Thyroid gland (tissue), 4 donors: ENCODE measurements at places on chromosomes 6 and 20.

DNA sequence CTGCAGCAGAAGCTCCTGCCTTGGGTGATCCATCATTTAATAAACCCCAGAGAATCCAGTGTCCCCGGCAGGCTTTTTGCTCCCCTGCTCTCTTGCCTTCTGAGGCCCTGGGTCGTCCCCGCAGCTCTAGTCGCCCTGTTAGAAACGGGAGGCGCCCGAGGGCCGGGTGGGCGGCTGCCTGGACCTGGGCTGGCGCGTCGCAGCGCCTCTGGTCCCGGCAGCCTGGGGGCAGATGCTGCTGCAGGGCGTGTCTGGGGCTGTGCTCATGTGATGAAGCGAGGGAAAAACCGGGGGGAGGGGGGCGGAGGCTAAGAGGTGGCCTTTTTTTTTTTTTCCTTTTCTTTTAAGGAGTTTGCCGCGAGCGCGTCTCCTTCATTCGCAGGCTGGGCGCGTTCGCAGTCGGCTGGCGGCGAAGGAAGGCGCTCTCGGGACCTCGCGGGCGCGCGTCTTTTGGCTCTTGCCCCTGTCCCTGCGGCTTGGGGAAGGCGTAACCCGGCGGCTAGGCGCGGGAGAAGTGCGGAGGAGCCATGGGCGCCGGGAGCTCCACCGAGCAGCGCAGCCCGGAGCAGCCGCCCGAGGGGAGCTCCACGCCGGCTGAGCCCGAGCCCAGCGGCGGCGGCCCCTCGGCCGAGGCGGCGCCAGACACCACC lies 394 bp downstream of the AKAP12 start:
- H3K4me3 ChIP-seq = peak overlapping the region; percentile 72
- no peaks in the 10 kb centered on the region for H3K36me3 ChIP-seq
- H3K4me1 ChIP-seq = peaks cover 20% of the 10 kb centered on the region
- peak overlapping the region; percentile 66 for H3K27ac ChIP-seq

- H3K4me1 ChIP-seq = no peaks in the 10 kb centered on the region
- no peak overlapping the region for H3K4me3 ChIP-seq
- DNase-seq = no peak
- no peak overlapping the region for H3K27ac ChIP-seq
- H3K36me3 ChIP-seq = no peaks in the 10 kb centered on the region
Observed at GRCh38 chr6:143583542-143584327, 72.2 kb upstream of the FUCA2 start.

- H3K36me3 ChIP-seq = no peaks in the 10 kb centered on the region
- peaks cover 51% of the 10 kb centered on the region for H3K4me1 ChIP-seq
- DNase-seq = peak; percentile 14
- peak overlapping the region; percentile 94 for H3K27ac ChIP-seq
- H3K27me3 ChIP-seq = no peaks in the 10 kb centered on the region
- H3K4me3 ChIP-seq = no peak overlapping the region
Observed at GRCh38 chr6:53360093-53360912, 11.6 kb upstream of the ELOVL5 start.

GRCh38 chr6:29796026-29796425 lies 31.6 kb upstream of the HLA-G start:
- H3K4me1 ChIP-seq = peaks cover 12% of the 10 kb centered on the region
- H3K27me3 ChIP-seq = no peaks in the 10 kb centered on the region
- H3K4me3 ChIP-seq = no peak overlapping the region

DNA sequence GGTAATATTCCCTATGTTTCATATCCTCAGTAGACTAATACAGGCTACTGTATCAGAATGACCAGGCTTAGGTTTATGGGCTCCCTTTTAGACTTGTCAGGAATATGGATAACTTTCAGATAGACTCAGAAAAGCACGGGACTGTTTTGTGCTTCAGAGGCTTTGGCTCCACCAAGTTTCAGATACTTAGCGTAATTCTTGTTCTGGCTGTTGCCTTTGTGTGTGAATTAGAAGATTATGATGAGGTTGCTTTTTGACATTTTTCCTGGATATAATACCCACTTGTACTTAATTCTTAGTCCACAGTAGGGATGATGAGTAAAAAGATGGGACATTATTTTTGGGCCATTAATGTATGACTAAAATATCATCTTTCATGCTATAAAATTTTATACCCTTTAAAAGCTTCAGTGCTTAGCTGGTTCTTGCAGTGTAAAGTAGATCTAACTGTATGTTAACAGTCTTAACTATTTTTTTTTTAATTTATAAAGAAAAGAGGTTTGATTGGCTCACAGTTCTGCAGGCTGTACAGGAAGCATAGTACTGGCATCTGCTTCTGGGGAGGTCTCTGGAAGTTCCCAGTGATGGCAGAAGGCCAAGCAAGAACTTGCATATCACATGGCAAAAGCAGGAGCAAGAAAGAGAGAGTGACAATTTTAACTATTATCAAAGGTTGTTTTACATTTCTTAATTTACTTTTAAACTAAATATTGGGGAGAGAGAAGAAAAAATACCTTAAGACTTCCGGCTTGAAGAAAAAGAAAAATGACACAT lies 120.7 kb downstream of the ZFAND3 start:
- no peak overlapping the region for H3K4me3 ChIP-seq
- DNase-seq = peak; percentile 63
- H3K27ac ChIP-seq = no peak overlapping the region
- H3K27me3 ChIP-seq = no peaks in the 10 kb centered on the region
- peaks cover 4% of the 10 kb centered on the region for H3K4me1 ChIP-seq
- H3K36me3 ChIP-seq = no peaks in the 10 kb centered on the region

DNA sequence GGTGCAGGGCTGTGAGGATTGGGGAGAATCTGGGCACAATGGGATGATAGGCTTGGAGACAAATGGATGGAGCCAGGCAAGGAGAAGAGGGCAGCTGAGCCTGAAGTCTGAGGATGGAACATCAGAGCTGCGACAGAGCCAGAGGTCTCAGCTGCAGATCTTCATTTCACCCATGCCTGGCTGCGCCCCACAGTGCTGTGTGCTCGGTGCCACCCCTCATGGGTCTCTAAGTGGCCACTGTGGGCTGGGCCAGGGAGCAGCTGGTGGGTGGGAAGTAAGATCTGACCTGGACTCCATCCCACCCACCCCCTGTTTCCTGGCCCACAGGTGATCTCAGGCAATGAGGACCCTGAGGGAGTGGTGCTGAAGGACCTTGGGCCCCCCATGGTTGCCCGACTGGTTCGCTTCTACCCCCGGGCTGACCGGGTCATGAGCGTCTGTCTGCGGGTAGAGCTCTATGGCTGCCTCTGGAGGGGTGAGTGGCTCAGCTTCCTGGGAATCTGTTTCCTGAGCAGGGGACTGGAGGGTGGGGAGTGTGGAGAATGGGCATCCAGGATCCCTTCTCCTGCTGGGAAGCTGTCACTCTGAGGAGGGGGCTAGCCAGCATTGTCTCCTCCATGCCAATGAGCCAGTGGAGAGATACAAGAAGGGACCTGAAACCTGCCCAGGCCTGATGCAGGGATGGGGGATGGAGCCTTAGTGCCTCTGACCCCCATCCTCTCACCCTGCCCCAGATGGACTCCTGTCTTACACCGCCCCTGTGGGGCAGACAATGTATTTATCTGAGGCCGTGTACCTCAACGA lies 6.5 kb downstream of the DDR1 start:
- no peak for DNase-seq
- H3K27ac ChIP-seq = no peak overlapping the region
- no peaks in the 10 kb centered on the region for H3K27me3 ChIP-seq
- no peak overlapping the region for H3K4me3 ChIP-seq

GRCh38 chr6:160464744-160465143 lies 116.6 kb downstream of the SLC22A3 start:
- DNase-seq = no peak
- H3K4me3 ChIP-seq = no peak overlapping the region
- H3K36me3 ChIP-seq = no peaks in the 10 kb centered on the region
- no peaks in the 10 kb centered on the region for H3K4me1 ChIP-seq
- H3K27ac ChIP-seq = no peak overlapping the region
- H3K27me3 ChIP-seq = no peaks in the 10 kb centered on the region

DNA sequence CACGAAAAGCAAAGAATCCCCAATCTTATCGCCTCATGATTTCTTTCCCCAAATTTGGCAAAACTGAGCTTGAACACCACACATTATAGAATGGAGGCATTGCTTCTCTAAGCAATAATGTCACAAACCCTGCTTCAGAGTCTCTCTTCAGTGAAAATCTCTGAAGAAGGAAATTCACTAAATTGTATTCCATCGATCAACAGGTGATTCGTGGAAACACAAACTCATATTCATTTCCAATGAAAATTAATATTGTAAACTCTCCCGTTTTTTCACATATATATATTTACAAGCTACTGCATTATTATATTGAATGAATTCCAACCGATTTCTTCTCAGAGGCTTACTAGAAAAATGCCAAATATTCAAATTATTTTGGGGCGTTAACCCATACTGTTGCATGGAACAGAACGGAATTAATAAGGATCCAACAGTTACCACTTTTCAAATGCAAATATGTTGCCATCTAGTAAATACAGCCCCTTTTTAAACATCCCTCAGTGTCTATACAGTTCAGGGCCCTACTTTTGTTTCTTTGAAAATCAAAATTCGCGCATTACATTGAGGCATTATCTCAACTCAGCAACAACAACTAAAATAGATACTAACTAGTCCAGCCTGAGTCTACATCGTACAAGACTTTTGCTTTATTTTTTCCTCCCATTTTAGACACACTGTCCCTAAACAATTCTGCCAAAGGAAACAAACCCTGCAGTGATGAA lies 1.3 kb downstream of the KIF13A start:
- peak overlapping the region; percentile 7 for H3K4me3 ChIP-seq
- H3K36me3 ChIP-seq = no peaks in the 10 kb centered on the region
- peaks cover 25% of the 10 kb centered on the region for H3K4me1 ChIP-seq
- peak overlapping the region; percentile 89 for H3K27ac ChIP-seq

- no peaks in the 10 kb centered on the region for H3K27me3 ChIP-seq
- H3K4me1 ChIP-seq = no peaks in the 10 kb centered on the region
- H3K27ac ChIP-seq = no peak overlapping the region
- H3K36me3 ChIP-seq = no peaks in the 10 kb centered on the region
- DNase-seq = no peak
Observed at GRCh38 chr6:87029711-87030314, 65.1 kb downstream of the CGA start.

DNA sequence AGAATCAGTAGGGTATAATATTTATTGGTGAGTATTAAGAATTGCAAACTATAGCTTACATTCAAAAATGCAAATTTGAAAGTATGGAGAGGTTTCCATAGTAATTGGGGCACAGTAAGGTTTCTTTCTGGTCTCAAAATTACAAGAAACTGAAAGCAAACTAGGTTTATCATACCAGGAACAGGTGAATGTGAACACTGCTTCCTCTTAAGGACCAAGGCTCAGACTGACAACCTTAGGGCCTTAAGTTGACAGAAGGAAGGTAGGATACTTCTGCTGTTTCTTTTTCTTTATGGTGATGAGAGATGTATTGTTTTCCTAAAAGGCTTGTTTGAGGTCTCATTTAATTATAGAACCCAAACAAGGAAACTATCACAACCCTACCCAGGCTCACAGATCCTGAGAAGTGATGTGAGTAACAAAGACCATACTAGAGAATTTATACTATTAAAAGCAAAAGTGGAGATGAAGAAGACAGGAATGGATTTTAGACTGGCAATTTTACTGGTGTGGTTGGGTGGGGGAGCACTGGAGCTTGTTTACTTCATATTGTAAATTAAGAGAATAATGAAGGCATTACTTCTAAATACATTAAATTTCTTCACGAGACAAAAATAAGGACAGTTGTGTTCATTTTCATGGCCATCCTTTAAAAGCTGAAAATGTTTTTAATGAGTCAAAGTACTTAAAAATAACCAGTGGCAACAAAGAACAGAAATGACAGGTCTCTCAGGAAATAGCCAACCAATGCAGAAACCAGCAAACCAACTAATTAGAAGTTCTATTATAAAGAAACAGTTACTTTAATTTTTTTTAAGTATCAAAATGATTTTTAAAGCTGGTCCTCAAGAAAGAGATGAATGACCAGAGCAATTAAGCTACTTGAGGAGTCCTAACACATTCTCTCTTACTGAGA lies 21.3 kb downstream of the STAU1 start:
- H3K27ac ChIP-seq = peak overlapping the region; percentile 80
- DNase-seq = no peak
- peaks cover 62% of the 10 kb centered on the region for H3K4me1 ChIP-seq

DNA sequence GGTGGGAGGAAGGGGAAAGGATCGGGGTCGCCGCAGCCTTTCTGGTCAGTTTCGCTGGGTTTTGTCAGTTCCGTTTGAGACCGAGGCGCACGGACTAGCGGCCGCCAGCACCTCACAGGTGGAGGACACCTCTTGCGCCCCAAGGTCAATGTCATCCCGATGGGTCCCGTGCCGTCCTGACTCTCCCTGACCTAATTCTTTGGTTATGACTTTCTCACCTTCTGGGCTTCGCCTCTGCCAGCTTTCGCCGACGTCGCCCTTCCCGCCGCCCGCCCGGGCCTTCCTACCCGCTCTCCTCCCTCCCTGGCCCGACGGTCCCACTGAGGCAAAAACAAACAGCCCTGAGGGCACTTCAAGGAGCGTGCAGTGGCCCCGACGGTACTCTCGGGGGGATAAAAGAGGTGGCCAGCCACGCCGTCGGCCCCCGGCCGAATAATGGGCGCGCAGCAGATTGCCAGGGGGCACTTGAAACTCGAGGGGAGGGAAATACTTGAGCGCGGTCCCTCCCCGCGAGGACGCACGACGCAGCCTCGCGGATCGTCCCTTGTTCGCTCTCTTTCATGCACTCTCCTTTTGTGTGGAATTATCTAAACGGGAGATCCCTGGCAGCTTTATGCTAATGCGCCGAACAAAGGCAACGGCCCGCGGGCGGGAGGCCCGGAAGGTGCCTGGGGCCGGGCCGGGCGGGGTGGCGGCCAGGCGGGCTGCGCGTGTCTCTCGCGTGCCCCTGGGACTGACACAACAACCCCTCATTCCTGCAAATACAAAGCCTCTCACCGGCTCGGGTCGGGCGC lies 3.9 kb upstream of the INSM1 start:
- H3K4me1 ChIP-seq = peaks cover 42% of the 10 kb centered on the region
- no peak for DNase-seq
- H3K27ac ChIP-seq = no peak overlapping the region
- H3K36me3 ChIP-seq = no peaks in the 10 kb centered on the region

- no peaks in the 10 kb centered on the region for H3K36me3 ChIP-seq
- H3K27me3 ChIP-seq = no peaks in the 10 kb centered on the region
- no peak for DNase-seq
- no peaks in the 10 kb centered on the region for H3K4me1 ChIP-seq
Observed at GRCh38 chr6:107337191-107337741, 122.1 kb downstream of the PDSS2 start.
